ENCODE measurements at places on chromosomes 4 and X.

DNA sequence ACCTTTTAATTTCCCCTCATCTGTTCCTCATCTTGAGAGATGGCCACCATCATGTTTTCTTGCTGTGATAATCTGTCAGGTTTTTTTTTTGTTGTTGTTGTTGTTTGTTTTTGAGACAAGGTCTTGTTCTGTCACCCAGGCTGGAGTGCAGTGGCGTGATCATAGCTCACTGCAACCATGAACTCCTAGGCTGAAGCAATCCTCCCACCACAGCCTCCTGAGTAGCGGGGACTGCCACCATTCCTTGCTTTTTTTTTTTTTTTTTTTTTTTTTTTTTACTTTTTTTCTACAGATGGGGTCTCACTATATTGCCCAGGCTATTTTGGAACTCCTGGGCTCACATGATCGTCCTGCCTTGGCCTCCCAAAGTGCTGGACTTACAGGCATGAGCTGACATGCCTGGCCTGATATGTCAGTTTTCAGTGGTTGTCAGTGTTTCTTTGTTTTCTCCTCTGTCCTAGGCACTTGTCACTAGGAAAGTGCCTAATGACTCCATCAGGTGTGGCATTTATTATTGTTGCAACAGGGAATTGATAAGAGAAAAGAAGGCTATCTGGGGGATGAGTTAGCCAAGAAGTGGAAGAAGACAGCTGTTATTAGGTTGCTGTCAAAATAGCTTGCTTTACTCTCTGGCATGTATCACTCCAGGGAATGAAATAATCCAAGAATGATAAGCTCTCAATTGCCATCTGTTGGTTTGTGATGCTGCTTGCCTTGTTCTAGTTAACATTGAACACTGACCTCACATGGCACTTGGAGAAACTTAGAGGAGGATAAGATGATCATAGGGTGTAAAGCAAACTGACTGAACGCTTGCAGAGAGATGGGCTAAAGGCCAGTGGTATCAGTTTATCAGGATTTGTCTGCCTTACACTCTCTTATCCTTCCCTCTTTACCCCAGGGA lies 41.7 kb downstream of the TMEM164 start:
- no peak for DNase-seq

DNA sequence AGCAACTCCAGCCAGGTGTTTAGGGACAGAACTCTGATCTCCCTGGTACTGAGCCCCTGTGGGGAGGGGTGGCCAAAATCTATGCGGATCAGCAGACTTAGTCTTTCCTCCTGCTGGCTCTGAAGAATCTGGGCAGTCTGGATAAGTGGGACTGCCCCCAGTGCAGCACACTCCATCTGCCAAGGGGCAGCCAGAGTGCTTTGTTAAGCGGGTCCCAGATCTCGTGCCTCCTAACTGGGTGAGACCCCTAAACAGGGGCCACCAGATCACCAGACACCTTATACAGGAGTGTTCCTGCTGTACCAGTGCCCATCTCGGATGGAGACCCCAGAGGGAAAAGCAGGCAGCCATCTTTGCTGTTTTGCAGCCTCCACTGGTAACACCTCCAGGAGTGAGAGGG lies 81.5 kb upstream of the IL13RA2 start:
- DNase-seq = no peak

DNA sequence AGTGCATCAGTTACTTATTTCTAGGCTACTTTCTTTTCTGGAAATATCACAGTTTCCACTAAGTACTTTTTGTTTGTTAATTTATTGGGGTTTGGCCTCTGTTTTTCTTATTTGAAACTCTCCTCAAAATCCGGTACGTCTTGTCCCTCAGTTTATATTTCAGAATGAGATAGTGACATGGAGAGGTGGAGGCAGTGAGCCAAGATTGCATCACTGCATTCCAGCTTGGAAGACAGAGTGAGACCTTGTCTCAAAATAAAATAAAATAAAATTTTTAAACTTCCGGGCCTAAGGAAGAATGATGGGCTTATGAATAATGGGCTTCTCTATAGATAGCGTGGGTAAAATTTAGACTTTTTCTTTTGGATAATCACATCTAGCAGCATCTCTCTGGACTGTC lies 567.8 kb downstream of the TRIML1 start:
- DNase-seq = no peak

- DNase-seq = no peak
These were observed 1.3 kb downstream of the AMER1 start for GRCh38 chrX:64204252-64204651.

- no peak for DNase-seq
These were observed 11.6 kb downstream of the IRF2 start for GRCh38 chr4:184462724-184463123.

- DNase-seq = no peak
These were observed 76.9 kb upstream of the PPARGC1A start for GRCh38 chr4:23966725-23967124.

DNA sequence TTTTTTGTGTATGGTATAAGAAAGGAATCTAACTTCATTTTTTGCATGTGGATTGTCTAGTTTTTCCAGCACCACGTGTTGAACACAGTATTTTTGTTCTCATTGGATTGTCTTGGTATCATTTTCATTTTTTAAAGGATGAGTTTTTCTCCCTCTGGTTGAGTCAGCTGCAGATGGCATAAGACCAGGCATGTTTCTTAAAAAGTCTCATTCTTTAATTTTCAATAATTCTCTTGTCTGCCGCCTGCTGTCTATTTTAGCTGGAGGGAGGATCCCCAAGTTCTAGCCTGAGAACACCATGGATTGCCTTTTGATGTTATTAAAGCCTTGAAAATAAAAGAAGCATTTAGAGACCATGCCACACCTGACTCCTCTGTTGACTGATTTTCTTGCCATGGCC lies 263.8 kb downstream of the ARHGAP24 start:
- no peak for DNase-seq

DNA sequence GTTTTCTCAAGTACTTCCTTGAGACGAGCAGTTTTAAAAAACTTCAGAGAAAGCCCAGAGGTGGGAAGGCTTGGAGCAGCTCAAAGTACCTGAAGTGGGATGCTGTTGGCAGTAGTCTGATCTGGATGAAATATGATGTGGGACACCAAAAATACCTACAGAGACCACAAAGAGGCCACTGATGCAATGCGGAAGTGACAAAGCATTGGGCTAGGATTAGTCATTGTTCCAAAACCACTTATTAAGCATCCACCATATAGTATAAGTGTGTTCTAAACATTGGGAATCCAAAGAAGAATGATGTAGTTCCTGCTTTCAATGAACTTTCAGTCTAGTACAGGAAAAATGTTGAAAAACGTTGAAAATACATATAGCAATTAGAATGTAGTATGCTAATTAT lies 386.1 kb upstream of the CNKSR2 start:
- DNase-seq = no peak

- no peak for DNase-seq
These were observed 182.1 kb downstream of the EVC2 start for GRCh38 chr4:5526080-5526846.

DNA sequence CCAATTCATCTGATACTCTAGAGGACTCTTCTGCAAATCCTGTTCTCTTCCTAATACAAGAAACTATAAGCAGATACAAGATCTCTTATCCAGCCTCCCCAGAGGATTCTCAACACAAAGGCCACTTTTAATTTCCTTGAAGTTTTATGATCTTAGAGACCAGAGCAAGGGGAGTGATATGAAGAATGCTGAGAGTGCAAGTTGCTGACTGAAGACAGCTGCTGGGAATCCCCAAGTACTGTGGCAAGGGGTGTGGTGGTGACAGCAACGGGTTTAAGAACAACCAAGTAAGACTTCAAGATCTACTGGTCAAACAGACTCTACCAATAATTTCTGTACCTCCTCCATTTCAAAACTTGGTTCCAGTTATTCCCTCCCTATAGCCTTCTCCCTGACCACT lies 7.0 kb downstream of the AMMECR1 start:
- DNase-seq = peak; percentile 34

- no peak for DNase-seq
These were observed 24.1 kb downstream of the SOX3 start for GRCh38 chrX:140480765-140481164.

GRCh38 chr4:112296949-112297880 lies at the start of gene ALPK1:
ALPK1 (plus strand) TSS chr4:112297369.
- peak; percentile 52 for DNase-seq

- DNase-seq = no peak
These were observed 116.3 kb downstream of the GRXCR1 start for GRCh38 chr4:43008793-43009192.

DNA sequence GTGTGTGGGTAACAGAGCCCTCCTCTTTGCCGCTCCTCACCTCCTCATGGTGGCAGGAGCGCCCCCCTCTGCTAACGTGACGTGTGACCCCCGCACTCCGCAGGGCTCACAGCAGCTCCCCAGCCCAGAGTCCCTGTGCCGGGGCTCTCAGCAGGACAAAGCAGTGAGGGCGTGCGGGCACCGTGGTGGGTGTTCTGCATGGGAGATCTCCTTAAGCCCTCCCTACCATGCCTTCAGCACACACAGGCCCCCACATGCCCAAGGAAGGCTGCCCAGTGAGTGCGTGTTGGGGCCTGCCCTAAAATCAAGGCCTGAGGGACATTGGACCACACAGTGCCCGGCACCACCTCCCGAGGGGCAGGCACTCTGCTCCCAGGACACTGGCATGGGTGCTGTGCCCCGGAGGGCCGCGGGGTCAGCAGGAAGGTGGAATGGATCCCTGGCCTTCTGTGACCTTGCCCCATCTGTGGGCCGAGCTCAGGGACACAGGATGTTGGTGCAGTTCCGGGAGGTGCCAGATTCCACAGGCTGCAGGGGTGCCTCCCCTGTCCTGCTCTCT lies 10.1 kb downstream of the PSAPL1 start:
- no peak for DNase-seq
